ENCODE measurements at places on chromosomes 13 and 19.

- DNase-seq, result no peak
These were observed 4.6 kb upstream of the PLPP2 start for GRCh38 chr19:295687-296370.

DNA sequence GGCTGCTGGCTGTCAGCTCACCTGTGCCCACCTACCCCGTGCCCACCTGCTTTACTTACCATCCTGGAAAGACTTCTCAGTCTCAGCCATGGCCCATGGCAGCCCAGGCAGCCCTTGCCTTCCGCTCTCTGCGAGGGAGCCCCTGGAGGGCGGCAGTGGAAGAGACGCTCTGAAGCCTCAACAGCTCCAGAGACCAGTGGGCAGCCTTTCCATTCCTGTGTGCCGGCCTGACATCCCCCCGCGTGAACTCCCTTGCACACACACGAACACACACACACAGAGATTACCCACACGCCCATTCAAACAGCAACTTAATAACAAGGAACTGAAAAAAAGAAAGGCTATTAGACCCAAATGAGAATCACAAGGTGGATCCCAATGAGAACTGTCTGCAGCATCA, 14.2 kb upstream of the RASA3 start:
- no peak for DNase-seq

DNA sequence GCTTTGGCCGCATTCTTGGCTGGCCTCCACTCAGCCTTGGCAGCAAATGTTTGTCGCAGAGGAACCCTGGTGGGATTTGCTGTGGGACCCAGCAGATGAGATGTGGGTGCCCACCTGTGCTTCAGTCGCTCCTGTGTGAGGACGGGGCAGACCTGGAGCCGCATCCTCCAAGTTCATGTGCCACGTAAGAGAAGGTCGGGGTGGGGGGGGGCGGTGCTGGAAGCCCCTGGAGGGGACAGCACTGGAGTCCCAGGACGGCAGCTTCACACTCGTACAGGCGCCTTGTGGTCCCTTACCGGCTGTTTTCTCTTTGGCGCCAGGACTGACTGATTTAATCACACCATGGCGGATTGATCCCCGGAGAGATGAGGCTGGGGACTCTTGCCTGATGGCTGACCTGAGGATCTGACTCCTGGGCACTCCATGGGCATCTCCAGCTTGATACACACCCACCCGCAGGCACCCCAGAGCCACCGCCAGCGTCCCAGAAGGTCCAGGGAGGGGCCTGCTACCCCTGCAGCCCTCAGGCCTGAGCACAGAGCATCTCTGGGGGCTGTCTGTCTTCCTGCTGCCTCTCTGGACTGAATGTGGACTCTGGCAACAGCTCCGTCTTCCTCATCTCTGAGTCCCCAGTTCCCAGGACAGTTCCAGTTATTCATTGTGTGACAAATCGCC, 10.0 kb upstream of the GRTP1 start:
- DNase-seq, result no peak

DNA sequence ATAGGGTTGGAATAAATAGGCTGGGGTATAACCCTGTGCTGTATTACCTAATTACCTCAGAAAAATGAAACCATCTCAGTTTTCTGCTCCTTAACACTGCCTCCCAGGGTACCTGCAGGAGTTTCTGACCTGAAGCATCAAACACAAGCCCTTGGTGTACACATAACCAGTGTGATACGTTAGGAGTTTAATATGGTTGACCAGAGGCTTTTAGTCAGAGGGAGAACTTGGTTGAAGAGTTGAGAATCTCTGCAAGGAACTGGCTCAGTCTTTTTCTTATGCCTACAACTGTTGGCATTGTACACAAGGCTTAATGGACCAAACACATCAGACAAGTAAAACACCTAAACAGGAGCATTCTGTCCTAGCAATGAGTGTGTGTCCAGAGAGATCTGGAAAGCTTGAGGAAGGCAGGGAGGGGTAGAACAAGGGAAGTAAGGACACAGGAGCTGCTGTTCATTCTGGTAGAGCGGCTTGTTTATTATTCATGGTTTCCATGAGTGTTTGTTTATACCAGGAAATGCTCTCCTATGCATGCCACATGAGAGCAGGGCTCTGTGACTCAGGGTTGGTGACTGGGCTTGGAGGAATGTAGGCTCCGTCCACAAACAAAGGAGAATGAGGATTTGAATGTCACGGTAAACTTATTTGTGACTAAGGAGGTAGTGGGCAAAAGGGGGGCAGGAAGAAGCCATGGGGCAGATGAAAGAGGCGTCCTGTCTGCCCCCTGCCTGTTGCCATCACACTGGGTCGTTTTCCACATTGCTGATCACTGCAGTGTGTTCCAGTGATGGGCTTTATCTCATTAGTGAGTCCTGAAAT, 11.9 kb upstream of the SPATA13 start:
- no peak for DNase-seq

DNA sequence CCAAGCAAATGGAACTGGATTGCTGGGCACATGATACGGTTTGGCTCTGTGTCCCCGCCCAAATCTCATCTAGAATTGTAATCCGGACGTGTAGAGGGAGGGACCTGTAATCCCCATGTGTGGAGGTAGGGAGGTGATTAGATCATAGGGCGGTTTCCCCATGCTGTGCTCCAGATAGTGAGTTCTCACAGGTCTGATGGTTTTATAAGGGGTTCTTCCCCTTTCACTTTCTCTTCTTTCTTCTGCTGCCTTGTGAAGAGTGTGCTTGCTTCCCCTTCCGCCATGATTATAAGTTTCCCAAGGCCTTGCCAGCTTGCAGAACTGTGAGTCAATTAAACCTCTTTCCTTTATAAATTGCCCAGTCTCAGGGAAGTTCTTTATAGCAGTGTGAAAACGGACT, 32.6 kb upstream of the MTIF3 start:
- no peak for DNase-seq

DNA sequence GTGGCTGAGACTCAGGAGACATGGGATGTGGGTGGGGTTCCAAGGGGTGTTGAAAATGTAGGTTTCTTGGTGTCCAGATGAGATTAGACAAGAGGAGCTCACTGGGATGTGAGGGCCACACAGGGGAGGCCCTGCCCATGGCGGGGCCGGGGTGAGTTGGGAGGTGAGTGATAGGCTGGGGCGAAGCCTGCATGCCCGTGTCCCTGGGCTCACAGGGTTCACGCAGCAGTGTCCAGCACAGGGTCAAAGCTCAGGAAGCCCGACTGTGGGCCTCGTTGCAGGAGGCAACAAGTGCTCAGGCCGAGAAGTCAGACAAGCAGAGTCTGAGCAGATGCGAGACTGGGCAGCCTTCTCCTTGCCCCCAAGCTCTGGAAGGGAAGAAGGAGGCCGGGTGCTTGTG, 27.2 kb downstream of the CCDC8 start:
- DNase-seq, result no peak

GRCh38 chr19:35843676-35844481, 8.4 kb downstream of the NPHS1 start:
- no peak for DNase-seq
